ENCODE measurements at places on chromosomes 1 and 21.

- DNase-seq = peak; percentile 60
Observed at GRCh38 chr1:47710329-47711071, 272.7 kb downstream of the FOXD2 start.

DNA sequence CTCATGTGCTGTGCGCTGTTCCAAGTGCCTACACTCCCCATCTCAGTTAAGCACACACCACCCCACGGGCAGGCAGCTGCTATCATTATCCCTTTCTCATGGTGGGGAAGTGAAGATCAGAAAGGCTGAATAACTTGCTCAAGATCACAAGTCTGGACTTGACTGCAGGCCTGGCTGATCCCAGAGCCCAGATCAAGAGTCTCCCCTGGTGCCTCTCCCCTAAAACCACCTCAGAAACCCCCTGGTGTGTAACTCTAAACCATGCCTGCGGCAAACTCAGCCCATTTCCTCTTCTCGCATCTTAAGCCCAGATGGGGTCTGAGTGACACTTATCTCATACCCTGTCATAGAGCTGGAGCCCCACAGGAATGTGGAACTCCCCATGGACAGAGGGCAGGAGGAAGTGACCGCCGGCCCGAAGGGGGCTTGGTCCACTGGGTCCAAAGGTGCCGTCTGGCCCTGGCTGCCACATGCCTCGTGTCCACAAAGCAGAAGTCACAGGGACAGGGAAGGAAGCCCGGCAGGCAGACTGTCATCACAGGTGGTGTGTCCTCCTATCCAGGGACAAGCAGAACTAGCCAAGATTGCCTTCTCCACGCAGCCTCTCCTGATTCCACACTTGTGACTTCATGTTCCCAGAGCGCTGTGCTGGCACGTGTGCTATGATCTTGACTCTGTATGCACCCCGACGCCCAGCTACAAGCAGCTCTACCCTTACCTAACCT is 92.1 kb downstream of the SYF2 start:
- peak; percentile 4 for DNase-seq

DNA sequence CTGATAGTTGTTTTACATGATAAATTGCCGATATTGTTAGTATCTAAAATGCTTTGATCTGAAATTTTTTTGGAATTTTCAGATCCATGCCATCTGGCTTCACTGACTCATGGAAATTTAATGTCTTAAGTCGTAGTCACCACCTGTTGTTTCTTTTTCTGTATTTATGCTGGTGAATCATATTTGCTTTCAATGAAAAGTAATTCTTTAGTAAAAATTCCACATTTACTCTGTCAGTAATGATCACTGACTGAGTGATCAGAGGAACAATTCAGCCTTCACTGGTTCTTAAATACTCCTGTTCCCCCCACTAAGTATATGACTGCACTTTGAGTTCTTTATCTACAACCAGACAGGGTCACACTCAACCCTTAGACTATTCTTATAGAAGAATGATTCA is 185.6 kb upstream of the NRIP1 start:
- no peak for DNase-seq

DNA sequence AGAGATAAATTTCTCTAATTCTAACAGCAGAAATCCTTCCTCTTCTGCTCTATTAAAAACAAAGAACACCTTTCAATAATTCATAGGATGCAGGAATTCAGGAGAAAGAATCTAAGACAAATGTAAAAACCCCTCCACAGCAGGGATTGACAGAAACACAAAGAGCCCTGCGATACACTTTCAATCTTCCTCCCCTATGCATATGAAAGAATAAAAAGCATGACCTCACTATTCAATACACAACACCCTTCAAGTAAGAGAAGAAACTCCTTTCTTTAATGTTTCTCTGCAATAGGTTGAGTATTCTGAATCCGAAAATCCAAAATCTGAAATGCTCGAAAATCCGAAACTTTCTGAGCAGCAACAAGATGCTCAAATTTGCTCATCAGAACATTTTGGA is 17.1 kb downstream of the SRSF4 start:
- DNase-seq = no peak

DNA sequence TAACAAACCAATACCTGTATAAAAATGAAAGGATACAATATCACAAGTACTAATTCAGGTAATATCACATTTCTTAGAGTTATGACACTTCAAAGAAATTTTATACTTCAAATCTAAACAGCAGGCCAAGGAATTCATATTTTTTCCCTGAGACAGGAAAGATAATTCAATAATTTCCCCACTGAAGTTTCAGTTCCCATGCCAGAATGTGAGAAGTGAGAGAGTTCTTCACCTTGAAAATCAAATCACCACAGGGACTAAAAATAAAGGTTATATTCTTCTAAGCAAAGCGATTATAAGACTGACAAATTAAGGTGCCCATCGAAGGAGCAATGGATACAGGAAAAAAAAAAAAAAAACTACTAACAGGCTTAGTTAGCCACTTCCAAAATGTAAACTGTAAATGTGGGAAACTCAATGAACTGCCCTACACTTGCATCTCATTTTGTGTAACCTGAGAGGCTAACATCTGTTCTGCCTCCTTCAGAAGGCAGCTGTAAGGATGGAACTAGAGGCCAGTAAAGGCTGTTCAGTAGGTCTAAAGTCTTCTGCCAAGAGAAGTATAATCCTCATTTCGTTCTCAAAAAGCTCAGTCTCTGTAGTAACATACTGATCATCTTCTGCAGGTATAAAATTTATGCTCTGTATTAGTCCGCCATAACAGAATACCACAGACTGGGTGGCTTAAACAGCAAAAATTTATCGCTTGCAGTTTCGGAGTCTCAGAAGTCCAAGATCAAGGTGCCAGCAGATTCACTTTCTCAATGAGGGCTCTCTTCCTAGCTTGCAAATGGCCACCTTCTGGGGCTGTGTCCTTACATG is 127.8 kb downstream of the RERE start:
- DNase-seq = no peak

GRCh38 chr1:38046884-38047602 is 450 bp upstream of the POU3F1 start:
- DNase-seq = peak; percentile 84

DNA sequence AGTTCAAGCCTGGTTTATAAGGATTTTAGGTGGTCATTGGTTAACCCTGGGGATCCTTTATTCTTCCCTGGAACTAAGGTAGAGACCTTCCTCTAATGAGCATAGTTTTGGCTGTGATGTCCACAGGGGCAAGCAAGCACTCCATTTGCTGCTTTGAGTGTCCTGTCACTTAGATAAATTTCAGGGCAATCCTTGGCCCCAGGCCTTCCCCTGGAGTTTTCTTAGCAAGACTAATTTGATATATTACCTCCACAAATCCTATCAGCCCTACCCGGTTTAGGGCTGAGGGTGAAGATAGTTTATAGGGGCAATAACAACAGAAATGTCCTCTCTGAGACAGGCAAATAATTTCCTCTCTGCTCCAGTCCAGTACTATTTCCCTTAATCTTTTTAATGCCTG is 166.6 kb downstream of the CYYR1 start:
- no peak for DNase-seq

DNA sequence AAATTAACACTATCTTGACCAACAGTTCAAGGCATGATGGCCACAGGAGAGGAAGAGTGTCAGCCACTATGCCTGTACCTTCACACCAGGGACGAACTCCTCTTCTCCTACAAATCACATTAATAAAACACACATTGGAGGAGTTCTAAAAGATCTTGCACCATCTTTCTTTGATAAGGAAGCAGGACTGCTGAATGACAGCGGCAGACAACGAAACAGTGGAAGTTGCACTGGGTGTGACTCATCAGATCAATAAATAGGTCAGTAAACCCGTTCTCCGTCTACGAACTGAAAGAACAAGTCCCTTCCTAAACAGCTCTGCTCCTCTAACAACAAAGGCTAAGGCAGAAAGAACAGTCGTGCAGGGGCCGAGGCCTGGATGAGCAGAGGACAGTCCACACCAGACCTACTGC is 23.1 kb downstream of the UBE2G2 start:
- no peak for DNase-seq

DNA sequence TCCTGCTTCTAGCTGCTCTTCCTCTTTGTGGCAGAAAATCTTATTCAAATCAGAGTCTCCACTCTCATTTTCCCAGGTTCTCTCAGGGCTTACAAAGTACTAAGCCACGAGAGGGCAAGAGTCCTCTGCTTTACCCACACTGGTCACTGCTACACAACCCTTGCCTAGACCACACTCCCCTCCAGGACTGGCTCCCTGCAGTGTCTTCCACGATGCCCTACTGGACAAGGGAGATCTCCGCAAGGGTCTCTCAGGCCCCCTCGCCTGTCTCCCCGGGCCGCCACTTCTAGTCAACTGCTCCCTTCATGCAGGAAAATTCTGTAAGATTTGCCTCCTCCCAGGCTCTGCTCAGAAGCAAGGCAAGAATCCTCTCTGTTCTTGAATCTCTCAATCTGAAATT is 319.6 kb downstream of the RRAGC start:
- DNase-seq = no peak

DNA sequence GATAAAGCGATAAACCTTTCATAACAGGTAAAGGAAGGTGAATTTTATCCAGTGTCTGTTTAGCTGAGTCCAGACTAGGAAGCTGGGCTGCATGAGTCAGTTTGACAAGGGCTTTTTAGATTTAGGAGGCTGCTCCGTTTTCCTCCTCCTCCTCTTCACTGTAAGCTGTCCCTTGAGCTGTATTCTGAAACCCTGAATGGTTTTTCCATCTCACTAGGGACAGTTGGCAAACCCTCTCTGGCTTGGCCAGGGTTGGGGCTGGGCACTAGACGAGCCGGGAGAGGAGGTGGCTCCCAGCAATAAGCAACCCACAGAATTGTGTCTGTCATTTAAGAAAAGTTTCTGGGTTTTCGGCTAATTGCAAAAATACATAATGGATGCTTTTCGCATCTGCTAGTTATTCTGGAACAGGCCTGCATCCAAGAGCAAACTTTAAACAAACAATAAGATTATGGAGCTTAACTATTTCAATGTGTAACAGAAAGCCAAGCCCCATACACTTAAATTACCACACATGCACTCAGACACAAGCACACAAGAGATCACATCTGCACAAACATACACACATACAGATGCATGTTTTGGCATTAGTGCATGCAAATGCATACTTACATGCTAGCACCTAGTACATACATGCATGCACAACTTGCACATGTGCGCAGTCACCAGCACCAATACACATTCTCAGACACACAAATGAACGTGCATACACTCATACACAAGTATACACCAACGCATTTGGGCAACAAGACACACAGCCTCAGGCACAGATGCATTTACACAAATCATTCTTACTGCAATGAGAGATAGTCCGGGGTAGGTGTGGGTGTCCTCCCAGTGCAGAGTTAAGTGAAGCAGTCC is 27.8 kb upstream of the FOXE3 start:
- no peak for DNase-seq

DNA sequence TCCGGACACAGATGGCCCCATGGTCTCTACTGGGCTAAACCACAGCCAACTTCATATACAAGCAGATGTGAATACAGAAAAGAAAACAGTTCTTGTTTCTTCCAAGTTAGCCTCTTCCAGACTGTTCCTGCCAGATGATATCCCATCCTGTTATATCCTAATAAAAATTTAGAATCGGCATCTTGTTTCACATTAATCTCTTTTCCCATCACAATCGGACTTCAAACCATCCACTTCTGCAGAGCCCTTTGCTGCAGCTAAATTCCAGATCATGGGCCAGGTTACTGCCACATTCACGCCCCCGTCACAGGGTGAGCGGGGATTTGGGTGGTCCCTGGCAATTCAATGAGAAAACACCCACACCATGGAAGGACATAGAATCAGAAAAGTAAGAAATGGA is 57.2 kb downstream of the NPHP4 start:
- no peak for DNase-seq

GRCh38 chr1:26412180-26412840 is 1.7 kb downstream of the LIN28A start:
- DNase-seq = no peak

DNA sequence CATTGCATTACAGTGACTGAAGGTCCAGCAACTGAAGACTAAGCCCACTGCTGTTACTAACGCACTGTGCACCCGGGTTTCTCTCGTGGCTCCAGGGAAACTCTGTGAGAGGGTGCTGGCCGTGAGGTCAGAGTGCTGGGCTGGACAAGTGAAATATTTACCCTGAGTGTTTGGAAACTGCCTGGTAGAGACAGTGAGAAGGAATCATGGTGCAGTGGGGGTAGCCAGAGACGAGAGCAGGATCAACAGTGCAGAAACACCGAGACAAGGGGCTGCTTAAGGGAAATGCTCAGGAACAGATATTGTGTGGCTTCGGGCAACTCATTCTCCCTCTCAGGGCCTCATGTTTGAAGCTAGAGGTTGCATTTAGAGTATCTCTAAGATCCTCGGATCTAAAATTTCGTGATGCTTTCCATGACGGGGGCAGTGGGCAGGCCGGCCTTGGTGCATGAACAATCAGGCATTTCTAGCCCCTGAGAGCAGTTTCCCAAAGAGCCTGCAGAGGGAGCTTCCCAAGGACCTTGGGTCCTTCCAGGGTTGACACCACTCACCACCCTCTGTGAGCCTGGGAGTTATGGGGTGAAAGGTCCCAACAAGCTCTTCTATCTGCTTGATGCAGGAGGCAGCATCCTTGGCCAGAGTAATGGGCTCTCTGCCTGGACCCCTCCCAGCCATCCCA is 9.7 kb downstream of the CD2 start:
- peak; percentile 63 for DNase-seq

- no peak for DNase-seq
Observed at GRCh38 chr1:85379203-85380136, 85.5 kb downstream of the DDAH1 start.

DNA sequence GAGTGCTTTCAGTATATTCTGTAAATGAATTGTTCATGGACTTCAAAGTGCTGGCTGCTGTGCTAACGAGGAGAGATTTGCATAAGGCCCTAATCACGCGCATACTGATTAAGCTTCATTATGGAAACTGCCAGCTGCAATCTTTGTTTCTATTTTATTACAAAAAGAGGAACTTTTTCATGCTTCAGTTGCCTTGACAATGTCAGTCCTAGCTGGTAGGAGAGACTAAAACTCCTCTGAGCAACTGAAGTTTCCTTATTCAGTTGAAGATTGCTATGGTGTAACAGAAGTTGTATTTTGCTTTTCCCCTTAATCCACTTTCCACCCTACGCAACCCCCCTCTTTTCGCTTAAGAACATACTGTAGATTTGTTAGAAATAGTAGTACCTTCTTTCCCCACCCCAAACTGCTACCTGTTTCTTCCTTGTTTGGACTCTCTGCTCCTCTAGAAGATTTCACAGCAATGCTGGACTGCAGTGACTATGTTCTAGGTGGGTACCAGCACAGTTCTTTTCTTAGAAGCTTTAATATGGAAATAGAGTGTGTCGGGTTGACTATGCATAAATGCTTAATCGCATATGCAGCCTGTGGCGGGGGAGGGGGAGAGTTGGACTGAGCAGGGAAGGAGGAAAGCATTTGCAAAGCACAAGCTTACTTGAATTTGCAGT is 108.3 kb downstream of the POU2F1 start:
- DNase-seq = no peak
